ENCODE measurements at places on chromosomes 4 and X. TPM values are rescaled to one million over a fixed set of nuclear protein-coding genes. Genes with fewer than 3 reads are reported as not detected.

The TRPC5OS gene
- 0.67 TPM for total RNA-seq

The PRDM8 gene
- 1.8 TPM for total RNA-seq

DNA sequence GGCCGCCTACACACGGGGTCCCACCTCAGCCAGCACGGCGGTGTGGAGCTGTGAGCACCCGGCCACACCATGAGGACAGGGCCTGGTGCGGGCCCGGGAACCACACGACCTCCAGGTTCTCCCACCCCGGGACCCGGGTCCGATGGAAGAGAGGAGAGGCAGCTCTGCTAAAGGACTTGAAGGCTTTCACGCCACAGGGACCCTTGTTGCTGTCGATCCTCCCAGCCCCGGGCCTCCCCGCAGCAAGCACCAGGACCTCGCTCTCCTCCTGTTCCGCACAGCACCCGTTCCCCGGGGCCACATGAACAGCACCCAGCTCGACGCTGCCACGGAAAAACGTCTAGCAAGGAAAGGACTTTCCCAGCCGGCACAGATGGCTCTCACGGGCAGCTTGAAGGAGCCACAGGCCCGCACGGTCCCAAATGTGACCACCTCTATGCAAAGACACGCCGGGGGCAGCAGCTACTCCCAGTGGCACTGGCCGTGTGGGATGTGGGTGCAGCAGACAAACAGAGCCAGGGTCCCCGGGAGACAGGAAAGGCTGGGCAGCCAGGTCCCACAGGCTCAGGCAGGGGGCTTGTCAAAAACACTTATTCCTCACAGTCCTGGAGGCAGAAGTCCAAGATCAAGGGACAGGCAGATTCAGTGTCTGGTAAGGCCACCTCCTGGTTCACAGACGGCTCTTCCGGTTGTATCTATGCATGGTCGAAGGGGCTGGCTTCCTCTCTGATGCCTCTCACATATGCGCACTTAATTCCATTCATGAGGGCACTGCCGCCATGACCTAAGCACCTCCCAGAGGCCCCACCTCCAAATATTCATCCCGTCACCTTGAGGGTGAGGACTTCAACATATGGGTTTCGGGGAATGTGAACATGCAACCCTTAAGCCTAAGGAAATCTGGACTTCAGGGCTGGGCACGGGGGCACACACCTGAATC lies 24.7 kb downstream of the FAM53A start:
- DNase-seq = no peak

DNA sequence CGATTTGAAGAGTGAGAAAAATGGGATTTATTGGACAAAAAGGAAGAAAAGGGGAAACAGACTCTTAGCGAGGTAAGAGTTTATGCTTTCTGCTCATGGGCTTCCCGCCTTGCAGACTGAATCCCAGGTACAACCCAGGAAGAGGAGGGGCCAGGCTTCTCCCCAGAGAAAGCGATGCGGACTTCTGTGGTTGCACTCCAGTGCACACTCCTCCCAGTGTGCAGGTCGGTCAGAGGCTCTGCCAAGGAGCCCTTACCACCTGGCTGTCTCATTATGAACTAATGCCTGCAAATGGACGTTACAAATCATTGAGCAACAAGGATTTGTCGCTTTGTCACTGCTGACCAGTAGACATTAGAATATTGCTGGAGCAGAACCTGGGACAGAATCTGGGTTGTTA lies 39.9 kb upstream of the GLRA2 start:
- DNase-seq = no peak

DNA sequence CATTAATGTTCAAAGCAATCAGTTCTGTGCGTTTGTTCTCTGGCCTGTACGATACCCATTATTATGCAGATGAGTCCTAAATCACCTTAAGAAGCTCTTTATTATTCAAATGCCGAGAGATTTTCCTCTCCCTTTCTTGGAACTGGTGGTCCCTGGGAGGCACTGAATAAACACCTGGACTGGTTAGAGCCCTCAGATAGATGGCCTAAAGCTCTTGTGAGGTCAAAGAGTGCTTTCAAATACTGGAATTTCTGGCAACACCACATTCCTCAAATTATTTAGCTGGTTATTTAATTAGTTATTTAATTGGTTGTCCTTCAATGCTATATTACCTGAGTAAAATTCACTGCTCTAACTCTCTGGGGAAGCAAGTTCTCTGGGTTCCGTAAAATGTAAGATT lies 3.0 kb downstream of the ARHGEF38 start:
- DNase-seq = no peak

All from hepatocyte (in vitro differentiated cells).